ENCODE measurements at places on chromosomes 2 and 18.

- no peak for DNase-seq
Measured at GRCh38 chr2:36238106-36238505, 117.5 kb upstream of the CRIM1 start.

- DNase-seq: peak; percentile 4
Measured at GRCh38 chr2:165440367-165440766, 29.1 kb upstream of the CSRNP3 start.

DNA sequence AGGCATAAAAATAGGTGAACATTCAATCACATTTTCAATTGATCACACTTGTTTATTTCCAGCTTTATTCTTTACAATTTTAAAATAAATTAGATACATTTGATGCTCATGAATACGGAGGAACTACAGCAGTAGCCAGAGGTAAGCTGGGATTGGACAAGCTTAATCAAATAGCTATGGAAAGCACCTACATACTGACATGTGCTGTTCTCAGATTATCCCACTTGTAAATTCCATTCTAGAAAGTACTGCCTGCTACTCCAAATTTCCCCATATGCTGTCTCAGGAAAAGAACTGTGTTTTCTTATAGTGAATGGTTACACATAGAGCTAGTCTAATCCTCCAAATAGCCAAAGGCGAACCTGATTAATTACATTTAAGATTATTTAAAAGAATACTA lies 24.2 kb downstream of the PELI1 start:
- DNase-seq: no peak

GRCh38 chr2:15427987-15428386 lies 133.1 kb downstream of the NBAS start:
- no peak for DNase-seq

- DNase-seq: no peak
Measured at GRCh38 chr2:159065891-159066290, 97.5 kb downstream of the TANC1 start.

- no peak for DNase-seq
Measured at GRCh38 chr18:56458770-56459712, 179.4 kb downstream of the TXNL1 start.

All from HFFc6 (cell line).